ENCODE measurements at places on chromosomes 5 and 9. TPM values are rescaled to one million over a fixed set of nuclear protein-coding genes. Genes with fewer than 3 reads are reported as not detected.

DNA sequence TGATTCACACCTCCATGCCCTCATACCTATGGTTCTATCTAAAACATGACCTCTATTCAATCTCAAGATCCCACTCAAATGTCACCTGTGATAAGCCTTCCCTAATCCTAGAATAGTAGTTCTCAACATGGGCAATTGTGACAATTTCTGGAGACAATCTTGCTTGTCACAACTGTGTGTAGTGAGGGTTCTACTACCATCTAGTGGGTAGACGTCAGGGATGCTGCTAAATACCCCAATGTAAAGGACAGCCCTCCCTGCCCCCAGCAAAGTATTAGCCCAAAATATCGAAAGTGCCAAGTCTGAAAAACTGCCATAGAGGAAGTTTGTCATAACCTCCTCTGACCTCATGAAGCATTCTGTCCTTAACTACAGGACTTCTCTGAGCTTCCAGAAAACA lies 32.0 kb downstream of the TBCA start:
- no peak for DNase-seq

DNA sequence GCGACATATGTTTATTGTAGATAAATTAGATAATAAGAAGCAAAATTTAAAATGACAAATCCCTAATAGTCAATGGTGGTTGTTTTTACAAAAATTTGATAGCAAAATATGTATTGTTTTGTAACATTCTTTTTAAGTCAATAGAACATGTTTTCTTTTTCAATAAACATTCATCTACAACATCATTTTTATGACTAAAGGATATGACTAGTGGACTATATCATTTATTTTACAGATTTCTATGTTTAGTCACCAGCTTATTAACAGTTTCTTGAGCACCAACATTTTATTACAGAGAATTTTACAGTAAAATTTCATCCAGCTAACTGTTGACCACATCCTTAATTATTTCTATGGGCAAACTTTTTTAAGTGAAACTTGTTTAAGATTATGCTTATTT lies 114.7 kb upstream of the IL7R start:
- DNase-seq: no peak

- no peak for DNase-seq
These were observed 236.4 kb upstream of the DAB2 start for GRCh38 chr5:39661026-39661779.

DNA sequence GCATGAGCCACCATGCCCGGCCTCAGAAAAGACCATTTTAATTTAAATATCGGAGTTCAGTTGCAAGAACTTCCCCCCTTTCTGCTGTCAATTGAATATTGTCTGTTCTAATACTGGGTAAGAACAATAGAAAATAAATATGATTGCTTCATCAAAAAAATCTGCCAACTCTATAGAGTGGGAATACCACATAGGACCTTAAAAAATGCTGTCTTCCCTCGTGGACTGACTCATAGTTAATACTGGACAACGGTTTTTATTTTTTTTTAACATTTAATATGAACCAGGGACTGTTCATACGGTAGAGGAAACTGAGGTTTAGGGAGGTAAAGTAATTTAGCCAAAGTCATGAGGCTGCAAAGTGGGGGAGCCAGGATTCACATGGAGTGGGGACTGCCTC lies 9.7 kb downstream of the ZNF462 start:
- DNase-seq: no peak

GRCh38 chr5:135568246-135568645 lies 10.5 kb downstream of the CXCL14 start:
- no peak for DNase-seq

- DNase-seq: no peak
These were observed 233.0 kb downstream of the SGCD start for GRCh38 chr5:156560002-156560401.

GRCh38 chr9:2506321-2506720 lies 115.3 kb upstream of the VLDLR start:
- no peak for DNase-seq

DNA sequence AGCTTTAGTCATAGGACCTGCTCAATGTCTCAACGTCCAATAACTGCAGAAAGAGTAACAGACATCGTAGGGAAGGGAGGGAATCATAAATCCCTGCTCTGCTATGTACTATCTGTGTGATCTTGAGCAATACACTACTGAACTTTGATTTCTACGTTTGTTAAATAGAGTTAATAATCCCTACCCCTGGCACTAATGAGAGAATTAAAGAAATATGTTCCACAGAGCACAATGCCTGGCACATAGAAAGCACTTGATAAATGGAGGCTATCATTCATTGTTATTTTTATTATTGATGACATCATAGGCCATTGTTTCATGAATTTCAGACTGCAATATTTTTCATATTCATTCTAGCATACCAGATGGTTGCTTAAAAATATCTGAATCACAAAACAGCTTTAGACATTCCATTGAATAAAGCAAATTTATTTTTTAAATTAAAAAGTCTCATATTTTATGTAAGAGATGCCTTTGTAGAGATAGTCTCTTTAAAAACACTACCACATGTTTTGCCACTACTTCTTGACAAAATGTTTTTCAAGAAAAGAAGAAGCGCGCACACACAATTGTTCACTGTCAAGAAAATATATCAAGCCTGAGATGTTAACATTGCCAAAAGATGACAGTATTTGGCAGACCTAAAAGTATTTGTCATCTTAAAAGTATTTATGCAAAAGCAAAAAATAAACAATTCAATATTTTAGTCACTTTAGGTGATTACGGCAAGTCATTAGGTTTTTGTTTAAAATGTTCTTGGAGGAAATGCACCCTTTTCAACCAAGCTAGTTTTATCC lies 108.5 kb downstream of the EBF1 start:
- DNase-seq: no peak

GRCh38 chr5:16995372-16995771 lies 59.3 kb upstream of the MYO10 start:
- DNase-seq: no peak

DNA sequence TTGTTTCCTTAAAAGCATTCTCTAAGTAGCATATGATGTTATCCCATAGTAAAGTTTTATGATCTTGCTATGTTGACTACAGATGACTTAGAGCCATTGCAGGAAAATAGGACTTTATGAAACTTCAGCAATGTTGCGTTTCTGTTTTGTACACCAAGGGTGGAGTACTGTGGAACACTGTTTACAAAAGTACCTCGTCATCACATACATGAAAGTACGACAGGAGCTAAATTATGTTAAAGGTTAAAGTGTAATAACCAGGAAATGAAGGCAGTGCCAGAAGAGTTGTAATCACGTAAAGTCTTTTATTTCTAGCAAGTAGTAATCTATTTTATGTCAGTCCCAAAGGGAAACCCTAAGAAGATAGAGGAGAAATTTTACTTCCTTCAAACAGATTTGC lies 50.9 kb downstream of the C9orf85 start:
- DNase-seq: no peak

DNA sequence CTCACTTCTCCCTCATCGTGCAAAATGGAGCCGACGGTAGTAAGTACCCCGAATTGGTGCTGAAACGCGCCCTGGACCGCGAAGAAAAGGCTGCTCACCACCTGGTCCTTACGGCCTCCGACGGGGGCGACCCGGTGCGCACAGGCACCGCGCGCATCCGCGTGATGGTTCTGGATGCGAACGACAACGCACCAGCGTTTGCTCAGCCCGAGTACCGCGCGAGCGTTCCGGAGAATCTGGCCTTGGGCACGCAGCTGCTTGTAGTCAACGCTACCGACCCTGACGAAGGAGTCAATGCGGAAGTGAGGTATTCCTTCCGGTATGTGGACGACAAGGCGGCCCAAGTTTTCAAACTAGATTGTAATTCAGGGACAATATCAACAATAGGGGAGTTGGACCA lies 979 bp downstream of the PCDHGA12 start:
- no peak for DNase-seq

GRCh38 chr5:9156282-9156681 lies 389.6 kb downstream of the SEMA5A start:
- DNase-seq: peak; percentile 53

- no peak for DNase-seq
These were observed 11.5 kb downstream of the PRR7 start for GRCh38 chr5:177457852-177458681.

- DNase-seq: no peak
These were observed 68.8 kb upstream of the PPP2R2B start for GRCh38 chr5:146947181-146947941.

GRCh38 chr9:78519786-78520185 lies 222.9 kb downstream of the PSAT1 start:
- no peak for DNase-seq

GRCh38 chr9:694092-694402 lies 147.4 kb upstream of the DMRT1 start:
- no peak for DNase-seq

DNA sequence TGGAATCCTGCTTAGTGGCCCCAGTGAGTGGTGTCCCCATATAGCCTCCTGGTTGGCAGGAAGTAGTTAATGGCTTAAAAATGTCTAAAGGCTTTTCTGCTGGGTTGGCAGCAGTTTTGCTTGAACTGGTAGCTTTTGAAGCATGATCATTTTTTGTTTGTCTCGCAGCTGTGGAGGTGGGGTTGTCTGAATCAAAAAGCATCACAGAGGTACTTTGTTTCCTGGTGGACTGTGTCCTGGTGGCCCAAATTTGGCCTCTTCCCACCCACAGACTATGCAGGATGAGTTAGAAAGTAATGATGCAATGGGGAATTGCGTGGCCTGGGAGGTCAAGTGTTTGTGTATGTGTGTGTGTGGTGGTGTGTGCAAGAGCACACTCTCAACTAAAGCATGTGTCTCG lies 322.7 kb downstream of the ARHGEF28 start:
- DNase-seq: no peak

- DNase-seq: no peak
These were observed 10.8 kb downstream of the NR4A3 start for GRCh38 chr9:99832558-99832864.

DNA sequence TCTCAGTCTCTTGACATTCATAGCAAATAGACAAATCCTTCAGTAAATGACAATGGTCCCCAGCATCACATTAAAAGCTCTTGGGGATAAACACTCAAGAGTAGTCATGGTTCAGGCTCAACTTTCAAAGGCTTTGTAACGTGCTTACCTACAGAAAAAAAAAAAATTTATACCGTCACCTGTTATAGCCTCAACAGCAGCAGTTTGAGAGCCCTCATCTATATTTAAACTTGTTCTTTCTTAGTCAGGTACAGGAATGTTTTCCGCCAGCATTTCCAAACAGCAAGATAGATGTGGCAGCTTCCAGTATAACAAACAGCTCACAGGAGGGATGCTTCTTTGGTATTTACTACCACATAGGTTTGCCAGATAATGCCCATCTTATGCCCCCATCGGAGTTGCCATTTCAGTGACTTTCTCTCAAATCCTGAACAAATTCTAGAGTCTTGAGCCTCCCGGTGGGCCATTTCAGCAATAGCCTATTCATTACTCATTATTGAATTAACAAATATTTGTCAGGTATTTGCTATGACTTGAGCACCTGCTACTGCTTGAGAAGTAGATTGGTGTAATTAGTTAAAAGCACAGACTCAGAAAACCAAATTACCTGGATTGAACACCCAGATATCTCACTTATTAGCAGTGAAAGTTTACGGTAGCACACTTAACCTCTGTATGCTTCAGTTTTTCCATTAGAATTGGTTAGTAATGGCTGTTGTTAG lies 470.0 kb downstream of the EBF1 start:
- no peak for DNase-seq

GRCh38 chr5:11385251-11385900 lies 518.9 kb downstream of the CTNND2 start:
- no peak for DNase-seq

DNA sequence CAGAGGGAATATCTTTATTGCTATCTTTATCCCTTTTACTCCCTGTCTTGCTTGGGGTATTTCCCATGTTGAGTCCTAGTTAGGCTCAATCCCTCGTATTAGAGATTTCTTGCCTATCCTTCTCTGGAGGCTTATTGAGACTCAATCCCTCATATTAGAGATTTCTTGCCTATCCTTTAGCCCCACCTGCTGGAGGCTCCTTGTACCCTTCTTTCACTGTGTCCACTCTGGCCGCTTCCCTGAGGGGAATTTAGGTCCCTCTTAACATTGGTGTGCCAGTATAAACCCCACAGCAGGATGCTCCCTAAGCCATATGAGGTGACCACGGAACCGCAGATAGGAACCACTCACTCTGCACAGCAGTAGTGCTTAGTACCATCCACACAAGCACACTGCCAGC lies 110.7 kb upstream of the MAMDC2 start:
- no peak for DNase-seq

- no peak for DNase-seq
These were observed 49.6 kb upstream of the PSD2 start for GRCh38 chr5:139745800-139746690.

DNA sequence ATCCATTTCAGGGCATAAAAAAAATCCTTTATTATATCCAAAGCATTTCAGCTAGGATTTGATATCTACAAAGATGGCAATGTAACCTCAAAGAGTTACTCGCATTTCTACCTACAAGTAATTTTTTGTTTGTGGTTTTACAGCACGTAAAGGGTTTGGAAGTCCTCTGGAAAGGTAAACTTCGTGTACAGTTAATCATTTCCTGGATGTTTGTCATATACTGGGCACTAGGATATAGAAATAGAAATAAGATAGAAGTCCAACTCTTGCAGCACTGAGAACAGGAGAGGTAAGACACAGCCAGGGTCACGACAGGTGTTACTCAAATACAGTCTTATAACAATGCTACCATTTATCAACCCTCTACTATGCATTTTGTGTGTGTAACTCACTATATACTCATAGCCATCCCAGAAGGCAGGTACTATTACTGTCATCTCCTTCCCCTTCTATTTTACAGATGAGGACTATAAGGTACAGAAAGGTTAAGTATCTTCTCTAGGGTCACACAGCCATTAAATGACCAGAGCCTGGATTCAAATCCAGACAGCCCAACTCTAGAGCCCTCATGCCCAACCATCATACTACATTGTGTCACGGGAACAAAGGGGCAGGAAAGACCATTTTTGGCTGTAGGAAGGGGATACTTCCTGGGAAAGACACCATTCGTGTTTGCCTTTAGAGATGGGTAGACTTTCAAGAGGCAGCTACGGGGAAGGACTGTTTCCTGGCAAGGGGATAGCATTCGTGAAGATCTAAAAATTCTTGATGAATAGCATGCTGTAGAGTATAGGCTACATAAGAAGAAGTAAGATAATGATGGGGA lies 19.0 kb downstream of the NDUFA8 start:
- no peak for DNase-seq

- no peak for DNase-seq
These were observed 159.7 kb upstream of the OTULINL start for GRCh38 chr5:14421851-14422250.

GRCh38 chr5:170632266-170632984 lies 128.6 kb downstream of the KCNIP1 start:
- DNase-seq: no peak

Gene C9
- not detected for total RNA-seq

Gene FAM78A
- 62.9 TPM for total RNA-seq

Gene SPATA31D4
- not detected for total RNA-seq

Gene TSLP
- total RNA-seq: 6.0 TPM

Gene BTNL8
- total RNA-seq: 0.41 TPM

Gene WDR38
- not detected for total RNA-seq

Gene CD14
- 46.1 TPM for total RNA-seq

Gene CAMLG
- total RNA-seq: 14.5 TPM

Gene ALDH1A1
- total RNA-seq: 25.7 TPM

Gene CNTFR
- 8.7 TPM for total RNA-seq

Gene TMEFF1
- total RNA-seq: 0.14 TPM

Gene CACNA1B
- 0.41 TPM for total RNA-seq

Gene PCDHB16
- total RNA-seq: 2.5 TPM

Gene LMAN2
- 72.3 TPM for total RNA-seq

Gene HAVCR1
- total RNA-seq: not detected

Gene CXXC5
- 74.1 TPM for total RNA-seq

Gene CCDC187
- total RNA-seq: not detected

Gene KIF20A
- total RNA-seq: 0.84 TPM

Gene CTSV
- total RNA-seq: not detected

Gene LYRM7
- 26.9 TPM for total RNA-seq

Gene HMMR
- 0.92 TPM for total RNA-seq

Gene CTXN3
- not detected for total RNA-seq
